ENCODE measurements at places on chromosomes 6 and 20. TPM values are rescaled to one million over a fixed set of nuclear protein-coding genes. Genes with fewer than 3 reads are reported as not detected.

The CDH26 gene
- 0.05 TPM for polyA plus RNA-seq

The FAM209B gene
- polyA plus RNA-seq, result not detected

The SMOC2 gene
- polyA plus RNA-seq, result not detected

The SCGN gene
- not detected for polyA plus RNA-seq

The KCNK5 gene
- polyA plus RNA-seq, result not detected
